ENCODE measurements at places on chromosomes 5 and 9.

DNA sequence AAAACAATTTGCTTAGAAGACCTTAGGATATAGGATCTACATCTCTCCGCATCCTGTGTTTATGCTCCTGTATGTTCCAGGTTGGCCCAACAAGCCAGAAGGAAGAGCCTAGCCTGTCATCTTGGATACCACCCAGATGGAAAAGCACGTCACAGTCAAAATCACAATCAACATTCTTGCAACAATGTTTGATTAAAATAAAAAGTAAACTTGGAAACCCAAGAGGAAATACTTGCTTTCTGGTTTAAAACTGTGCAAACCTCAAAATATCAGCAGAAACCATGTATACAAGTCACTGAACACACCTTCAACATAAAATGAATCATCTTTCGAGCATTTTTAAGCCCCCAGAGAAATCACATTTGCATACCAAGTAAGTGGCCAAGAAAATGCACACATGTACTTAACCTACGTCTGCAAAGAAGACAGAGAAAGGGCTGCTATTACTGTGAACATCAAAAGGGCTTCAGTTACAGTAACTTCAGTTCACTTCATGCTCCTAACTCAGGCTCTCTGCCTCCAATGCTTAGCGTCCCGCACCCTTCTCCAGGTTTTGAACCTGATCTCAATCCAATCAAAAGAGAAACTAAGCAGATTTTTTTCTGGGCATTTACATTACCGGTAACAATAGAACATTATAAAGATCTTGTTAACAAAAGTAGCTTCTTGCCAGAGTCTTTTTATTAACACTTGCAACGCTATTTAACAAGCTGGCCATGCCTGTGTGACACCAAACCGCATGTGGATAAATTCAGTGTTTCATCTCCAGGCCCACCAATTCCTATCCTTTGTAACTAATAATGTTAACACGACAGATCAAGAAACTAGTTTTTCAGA is 1.3 kb downstream of the ENC1 start:
- DNase-seq = peak; percentile 17

GRCh38 chr5:11619339-11620024 is 284.8 kb downstream of the CTNND2 start:
- peak; percentile 89 for DNase-seq

DNA sequence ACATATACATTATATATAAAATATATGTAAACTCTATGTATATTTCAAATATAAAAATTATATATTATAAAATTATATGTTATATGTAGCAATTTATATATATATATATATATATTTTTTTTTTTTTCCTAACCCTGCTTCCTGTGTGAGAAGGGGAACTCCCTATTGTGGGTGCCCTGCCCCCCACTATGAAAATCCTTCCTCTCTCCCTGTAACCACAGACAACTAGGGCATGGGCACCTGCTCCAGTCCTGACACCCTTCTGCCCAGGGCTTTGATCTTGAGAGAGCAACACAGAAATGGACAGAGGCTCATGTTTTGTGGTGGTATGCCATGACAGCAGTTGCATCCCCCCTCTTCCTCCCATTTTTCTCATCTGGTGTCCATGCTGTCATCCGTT is 148.7 kb upstream of the IL12B start:
- no peak for DNase-seq

GRCh38 chr9:15735083-15735857 is 182.4 kb downstream of the CCDC171 start:
- DNase-seq = no peak

DNA sequence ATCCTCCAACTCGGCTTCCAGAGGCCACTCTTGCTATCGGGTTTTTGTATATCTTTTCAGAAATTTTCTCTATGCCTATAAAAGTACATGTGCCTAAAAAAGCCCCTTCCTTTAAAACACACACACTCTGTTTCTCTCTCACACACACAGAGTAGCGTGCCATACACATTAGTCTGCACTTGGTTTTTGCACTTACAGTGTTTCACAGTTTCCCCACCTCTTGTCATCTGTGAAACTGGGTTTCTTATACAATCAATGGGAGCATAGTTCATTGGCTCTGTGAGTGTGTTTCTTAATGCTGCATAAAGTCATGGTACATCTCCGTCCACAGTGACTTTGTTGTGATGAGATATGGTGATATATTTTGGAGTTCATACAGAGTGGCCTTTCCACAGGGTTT is 664 bp upstream of the IGFBPL1 start:
- no peak for DNase-seq

All from NCI-H2171 treated with DMSO at 0.1 percent for 48 hours (cell line).